Hair follicle dermal papilla cell (primary cell): ENCODE measurements at places on chromosomes 13 and 19. TPM values are rescaled to one million over a fixed set of nuclear protein-coding genes. Genes with fewer than 3 reads are reported as not detected.

The ZSWIM4 gene
- 8.4 and 11.4 TPM in 2 replicates for total RNA-seq

The AXL gene
- total RNA-seq = 361 and 371 TPM in 2 replicates

The STX10 gene
- 49.5 and 58.2 TPM in 2 replicates for total RNA-seq

The ZNF534 gene
- not detected in 2 replicates for total RNA-seq

The TSSK6 gene
- total RNA-seq = 1.3 and 2.2 TPM in 2 replicates

The SHANK1 gene
- total RNA-seq = 10.4 and 14.0 TPM in 2 replicates

The CPAMD8 gene
- 0.97 and 1.1 TPM in 2 replicates for total RNA-seq

The KIR2DL4 gene
- total RNA-seq = not detected in 2 replicates

The GJB2 gene
- 0.12 and 0.32 TPM in 2 replicates for total RNA-seq

The TMEM147 gene
- 46.4 and 51.9 TPM in 2 replicates for total RNA-seq

The UBE2L5 gene
- 0.85 TPM in 1 of 2 replicates, not detected in the other for total RNA-seq
